ENCODE measurements at places on chromosomes 3 and 15.

GRCh38 chr3:189094539-189094938, 77.2 kb upstream of the TPRG1 start:
- DNase-seq: no peak

DNA sequence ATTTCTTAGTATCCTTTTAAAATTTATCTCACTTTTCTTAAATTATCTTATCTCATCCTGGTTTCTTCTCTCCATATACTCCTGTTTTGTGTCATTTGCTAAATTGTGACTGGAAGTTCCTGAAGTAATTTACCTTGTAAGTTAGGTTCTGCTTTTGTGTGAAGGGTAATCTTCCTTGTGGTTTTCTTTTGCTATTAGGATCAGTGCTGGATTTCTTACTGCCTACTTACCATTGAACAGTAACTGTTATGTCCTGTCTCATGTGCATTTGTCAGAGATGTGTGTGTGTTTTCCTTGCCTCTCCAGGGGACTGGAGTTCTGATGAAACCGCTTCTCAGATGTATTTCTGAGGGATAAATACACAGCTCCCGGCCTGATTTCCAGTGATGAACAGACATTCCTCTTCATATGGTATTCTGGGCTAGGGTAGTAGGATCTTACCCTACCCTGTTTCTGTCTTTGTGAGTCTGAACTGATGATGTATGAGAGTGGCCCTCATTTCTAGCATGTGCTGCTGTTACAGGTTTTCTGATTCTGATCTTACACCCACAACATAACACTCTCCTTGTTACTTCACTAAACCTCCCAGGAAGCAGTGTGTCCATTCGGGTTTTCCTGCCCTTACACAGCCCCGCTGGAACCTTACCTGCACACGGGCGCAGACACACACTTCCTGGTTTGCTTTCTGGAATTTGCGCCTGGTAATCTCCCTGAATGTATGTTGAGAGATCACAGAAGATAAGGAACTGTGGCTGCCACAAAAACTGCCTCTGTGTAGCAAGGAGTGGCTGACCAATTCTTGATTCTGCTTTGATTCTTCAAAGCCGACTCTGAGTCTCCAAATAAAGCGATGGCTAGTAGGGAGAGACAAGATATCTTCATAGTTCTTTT, 14.7 kb downstream of the PAK2 start:
- DNase-seq: no peak

DNA sequence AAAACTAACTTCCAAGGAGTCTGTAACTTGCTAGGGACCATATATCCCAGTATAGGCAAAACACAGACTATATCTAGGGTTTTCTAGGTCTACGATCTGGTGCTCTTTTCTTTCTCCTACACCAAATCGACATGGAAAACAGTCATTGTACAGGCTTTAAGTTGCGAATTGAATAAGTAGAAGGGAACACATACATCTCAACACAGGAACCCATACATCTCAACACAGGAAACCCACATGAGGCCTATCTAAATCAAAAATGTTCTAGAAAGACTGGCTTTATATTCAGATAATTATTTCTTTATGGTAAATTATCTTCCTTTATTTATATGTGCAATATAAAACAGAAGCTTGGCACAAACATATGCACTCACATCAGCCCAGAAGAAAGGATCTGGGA, 126.6 kb downstream of the ADAM10 start:
- DNase-seq: no peak

DNA sequence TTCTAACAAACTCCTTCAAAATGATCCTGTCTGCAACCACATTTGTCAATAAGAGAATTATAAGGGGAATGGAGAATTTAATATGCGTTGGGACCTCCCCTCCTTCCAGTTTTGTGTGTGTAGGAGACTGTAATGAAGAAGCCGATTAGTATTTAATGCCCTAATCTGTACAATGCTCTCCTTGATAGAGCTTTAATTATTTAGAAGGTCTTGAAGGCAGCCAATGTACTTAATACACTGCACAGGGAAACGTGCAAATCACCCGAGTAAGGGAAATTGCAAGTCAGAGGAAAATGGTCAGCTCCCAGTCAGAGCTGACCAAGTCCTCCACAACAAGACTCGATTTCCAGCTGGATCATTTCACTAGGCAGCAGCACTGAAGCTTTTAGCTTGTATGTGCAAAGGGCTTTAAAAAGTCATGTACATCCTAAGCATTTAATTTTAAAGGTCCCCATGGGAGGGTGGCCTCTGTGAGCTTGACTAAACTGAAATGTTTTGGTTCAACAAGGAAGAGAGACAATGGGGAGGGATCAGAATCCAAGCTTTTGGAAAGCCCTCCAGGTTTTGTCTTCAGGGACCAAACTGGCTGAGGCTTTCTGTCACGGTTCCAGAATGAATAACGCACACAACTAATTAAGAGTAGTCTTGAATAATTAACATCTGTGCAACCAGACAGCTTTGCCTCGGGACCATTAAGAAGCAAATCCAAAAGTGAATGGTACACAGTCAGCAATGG, 159.8 kb upstream of the MITF start:
- no peak for DNase-seq

- DNase-seq: no peak
These were observed 46.6 kb downstream of the GSK3B start for GRCh38 chr3:120047686-120048085.

- no peak for DNase-seq
These were observed 536 bp downstream of the SNAPC5 start for GRCh38 chr15:66496951-66497501.

GRCh38 chr3:147304756-147305155, 101.6 kb downstream of the ZIC4 start:
- DNase-seq: no peak

GRCh38 chr3:114206342-114206741, 27.5 kb upstream of the DRD3 start:
- DNase-seq: no peak

DNA sequence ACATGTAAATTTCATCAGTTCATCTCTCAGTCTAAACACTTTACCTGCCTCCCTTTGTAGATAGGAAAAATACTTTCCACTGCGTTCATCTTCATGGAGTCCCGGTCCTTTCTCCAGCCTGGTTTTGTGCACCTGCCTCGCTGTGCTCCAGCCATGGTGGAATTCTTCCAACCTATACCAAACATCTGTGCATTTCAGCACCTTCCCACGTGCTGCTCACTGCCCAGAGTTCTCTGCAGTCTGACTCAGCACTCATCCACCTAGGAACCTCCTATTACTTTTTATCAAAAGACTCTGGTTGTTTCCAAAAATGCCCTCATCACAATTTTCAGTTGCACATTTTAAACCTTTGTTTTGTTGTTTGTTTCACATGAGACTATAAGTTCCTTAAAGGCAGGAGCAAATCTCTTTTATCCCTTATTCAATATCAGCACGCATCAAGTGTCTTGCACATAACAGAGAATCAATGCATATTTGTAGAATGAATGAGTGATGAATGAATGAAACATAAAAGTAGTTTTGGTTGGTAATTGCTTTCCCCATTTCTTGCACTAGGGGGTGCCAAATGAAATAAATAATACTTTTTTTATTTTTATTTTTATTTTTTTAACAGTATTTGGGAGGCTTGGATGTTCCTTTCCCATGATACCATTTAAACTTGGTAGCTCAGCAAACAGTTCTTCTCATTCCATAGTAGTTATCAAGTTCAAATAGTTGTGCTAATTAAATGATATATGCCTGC, 30.2 kb upstream of the ADAMTS9 start:
- DNase-seq: peak; percentile 6

GRCh38 chr3:134211797-134212196, 38.9 kb downstream of the RYK start:
- peak; percentile 45 for DNase-seq

- no peak for DNase-seq
These were observed 8.2 kb downstream of the PRKCD start for GRCh38 chr3:53169045-53169831.

GRCh38 chr3:12817343-12817710, 20.8 kb downstream of the CAND2 start:
- no peak for DNase-seq

DNA sequence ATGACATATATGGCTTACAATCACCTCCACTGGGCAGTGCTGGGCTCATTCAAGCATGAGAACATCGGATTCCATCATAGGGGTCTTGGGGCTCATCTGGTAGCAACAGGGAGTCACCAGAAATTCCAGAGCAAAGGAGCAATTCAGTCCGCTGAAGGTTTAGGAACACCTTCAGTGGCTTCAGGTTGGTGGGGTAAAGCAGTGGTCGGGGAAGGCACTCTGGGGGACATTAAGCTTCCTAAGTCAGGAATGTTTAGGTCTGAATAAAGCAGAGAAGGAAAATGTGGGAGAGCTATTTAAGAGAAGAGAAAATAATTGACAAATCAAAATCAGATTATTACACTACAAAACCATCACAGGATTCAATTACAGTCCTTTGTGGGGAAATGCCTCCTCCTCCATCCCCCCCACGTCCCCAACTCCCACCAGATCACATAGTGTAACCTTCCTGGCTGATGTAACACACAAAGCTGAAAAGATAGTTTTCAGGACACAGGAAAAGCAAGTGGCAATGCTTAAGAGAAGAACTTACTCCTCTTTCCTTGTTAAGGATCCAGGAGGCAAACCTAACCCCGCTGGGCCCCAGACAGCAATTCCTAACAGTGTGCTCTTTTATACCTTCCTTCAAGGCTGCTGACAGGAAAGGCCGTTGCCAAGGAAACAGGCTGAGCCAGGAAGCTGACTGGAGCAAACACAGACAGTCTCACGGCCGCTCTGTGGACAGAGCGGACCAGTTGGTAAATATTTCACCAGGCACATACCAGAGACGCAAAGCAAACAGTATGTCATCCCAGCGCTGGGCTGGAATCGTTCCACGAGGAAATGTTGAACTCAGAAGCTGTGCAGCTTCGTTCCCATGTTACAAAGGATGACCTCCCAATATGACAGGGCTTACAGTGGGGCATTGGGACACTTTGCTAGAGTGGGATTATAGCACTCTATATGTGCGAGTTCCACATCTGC, 57.5 kb upstream of the LMCD1 start:
- DNase-seq: peak; percentile 98

GRCh38 chr3:186318135-186318534, 43.9 kb downstream of the DGKG start:
- no peak for DNase-seq

DNA sequence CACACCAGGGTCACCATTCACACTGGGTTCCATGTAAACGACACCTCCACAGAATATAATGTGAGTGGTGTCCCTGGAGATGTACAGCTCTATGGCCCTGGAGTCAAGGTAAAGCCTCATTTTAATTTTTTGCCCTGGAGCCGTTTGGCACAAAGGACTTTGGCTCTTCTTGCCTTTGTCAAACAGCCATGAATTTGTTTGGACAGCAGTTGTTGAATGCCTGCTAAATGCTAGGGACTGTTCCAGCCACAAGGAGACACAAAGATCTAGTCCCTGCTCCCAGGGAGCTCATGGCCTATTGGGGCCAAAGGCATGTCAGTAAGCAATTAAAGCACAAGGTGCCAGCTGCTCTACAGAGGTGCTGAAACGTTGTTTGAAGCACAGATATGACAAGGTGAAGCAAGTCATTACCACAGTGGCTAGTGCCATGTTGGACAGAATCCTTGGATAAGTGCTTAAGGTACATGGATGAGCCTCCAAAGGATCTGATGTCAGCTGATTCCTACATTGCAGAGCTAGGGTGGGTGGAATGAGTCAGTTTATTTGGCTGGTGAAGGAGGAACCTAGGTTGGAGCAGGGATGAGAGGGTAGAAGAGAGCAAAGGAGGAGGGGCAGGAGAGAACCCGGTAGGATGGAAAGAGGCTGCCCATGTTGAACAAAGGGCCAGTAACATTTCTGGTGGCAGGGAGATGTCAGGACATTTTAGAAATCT, 171.9 kb upstream of the CTDSPL start:
- DNase-seq: no peak

DNA sequence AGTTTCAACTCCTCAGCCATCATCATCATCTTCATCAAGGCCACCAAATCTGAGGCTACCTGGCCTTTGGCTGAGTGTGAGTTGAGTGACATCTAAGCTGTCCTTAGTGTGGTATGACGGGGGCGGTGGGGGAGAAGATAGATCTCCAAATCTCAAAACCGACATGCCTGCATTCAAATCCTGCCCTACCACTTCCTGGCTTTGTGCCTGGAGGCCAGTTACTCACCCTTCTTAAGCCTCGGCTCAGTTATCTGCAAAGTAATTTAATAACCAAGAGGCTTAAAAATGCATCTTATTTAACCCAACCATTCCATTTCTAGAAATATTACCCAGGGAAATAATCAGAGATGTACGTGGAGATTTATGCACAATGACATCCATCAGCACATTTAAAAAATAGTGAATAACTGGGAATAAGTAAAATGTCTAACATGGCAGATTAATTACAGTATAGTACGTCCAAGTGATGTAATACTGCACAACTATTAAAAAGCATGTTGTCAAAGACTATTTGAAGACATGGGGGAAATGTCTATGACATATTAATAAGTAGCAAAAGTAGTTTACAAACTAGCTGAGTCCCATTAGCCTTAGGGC, 167.4 kb downstream of the NTRK3 start:
- peak; percentile 32 for DNase-seq

DNA sequence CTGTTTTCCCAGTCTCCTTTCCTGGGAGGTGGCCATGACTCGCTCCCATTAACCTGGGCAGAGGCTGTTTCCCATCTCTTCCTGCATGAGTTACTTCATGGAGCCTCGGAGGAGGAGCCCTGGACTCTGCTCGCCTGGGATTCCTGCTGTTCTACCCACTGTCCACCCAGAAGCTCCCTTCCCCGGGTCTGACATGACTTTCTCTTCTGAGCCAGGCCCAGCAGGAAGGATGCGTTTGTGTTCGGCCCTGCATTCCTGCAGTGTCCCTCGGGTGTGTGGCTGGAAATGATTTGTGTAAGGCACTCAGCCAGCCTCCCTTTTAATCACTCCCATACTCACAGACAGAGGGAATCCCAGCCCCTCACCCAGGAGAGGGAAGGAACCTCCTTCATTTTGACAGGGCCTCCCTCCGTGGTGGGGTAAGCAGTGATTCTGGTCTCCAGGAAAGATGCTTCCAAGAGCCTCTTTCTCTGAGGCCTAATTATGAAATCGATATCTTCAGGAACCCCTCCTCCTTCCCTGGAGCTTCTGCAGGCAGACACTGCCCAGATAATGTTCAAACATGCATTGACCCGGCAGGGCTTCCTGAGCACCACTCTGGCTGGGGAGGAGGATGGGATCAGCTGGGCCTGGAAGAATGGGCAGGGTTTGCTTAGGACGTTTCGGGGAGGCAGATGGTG, 41.6 kb upstream of the DLG1 start:
- peak; percentile 11 for DNase-seq

DNA sequence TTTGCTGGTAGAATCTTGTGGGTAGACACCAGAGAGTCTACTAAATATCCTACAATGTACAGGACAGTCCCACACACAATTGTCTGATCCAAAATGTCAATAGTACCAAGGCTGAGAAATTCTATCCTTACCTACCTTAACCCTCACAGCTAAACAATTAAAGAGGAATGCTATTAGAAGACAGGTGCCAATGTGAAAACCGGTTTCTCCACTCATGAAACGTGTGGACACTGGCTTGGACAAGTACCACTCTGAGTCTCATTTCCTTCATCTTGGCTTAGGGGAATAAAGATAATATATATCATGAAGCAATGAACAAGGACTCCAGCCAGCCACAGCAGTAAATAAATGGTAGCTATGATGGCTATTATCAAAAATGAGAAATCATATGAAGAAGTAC, 90.2 kb downstream of the RFTN1 start:
- no peak for DNase-seq

Measured in ACHN (cell line).